ENCODE measurements at places on chromosomes 5 and 9.

- DNase-seq, result no peak
Measured at GRCh38 chr9:135700525-135700924, 1.2 kb upstream of the SOHLH1 start.

DNA sequence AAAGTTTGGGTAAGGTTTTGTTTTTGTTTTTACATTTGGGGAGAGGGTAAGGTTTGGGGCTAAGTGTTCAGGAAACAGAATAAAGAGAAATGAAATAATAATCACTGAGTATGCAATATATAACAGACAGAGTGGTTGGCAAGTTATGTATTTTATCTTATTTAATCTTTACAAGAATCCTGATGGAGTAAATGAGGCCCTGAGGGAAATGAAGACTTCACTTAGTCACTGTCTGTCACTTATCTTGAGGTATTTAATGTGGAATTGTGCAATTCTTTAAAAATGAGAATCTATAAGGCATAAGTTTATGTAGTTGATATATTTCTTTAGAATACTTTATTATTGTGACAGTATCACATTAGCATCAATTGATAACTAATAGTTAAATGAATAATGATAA lies 48.1 kb downstream of the TEK start:
- DNase-seq, result no peak

DNA sequence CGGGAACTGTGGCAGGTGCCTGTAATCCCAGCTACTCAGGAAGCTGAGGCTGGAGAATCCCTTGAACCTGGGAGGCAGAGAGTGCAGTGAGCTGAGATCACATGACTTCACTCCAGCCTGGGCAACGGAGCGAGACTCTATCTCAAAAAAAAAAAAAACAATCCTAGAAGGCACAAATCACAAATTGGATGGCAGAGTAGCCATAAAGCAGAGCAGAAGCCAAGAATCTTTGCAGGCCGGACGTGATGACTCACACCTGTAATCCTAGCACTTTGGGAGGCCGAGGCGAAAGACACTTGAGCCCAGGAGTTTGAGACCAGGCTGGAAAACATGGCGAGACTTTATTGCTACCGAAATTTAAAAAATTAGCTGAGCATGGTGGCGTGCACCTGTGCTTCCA lies 9.2 kb upstream of the FUBP3 start:
- DNase-seq, result no peak

GRCh38 chr5:35129276-35129675 lies 81.5 kb upstream of the AGXT2 start:
- DNase-seq, result no peak

DNA sequence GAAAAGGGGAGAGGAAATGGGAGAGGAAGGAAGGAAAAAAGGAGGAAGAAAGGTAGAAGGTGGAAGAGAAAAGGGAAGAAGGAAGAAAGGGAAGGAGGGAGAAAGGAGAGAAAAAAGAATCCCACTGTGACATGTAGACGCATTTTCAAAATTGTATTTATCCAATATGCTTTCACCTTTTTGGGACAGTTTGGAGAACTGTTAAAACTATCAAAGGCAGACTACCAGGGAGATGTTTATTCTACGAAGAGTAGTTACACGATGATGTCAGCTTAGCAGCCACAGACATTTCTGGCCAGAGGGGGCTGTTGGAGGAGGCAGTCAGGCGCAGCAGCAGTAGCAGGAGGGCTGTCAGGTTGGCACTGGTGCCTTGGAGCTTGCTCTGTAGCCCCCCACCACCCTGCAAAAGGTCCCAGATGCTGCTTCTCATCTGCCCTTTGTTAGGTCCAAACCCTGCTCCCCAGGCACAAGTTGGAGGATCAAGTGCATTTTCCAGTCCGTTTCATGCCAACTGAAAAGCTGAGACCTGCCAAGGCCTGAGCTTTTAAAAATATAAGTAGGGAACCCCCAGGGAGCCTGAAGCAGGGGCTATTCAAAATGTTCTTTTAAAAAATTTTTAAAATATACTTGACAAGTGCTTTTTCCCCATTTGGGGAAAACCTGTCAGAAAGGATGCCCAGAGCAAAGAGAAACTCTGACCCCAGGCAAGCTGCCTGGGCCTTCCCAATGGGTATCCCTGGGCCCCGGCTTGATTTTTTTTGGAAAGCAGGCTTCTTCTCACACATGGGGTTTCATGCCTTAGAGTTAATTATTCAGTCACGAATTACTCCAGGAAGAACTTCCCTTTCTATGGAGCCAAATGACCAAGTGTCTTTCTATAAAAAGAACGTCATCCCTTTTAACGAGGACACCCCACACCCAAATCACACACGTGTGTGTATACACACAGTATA lies 203.3 kb downstream of the SLIT3 start:
- DNase-seq, result no peak

GRCh38 chr5:56251918-56252553 lies 18.9 kb upstream of the ANKRD55 start:
- DNase-seq, result no peak

- no peak for DNase-seq
Measured at GRCh38 chr9:131714821-131715220, 25.1 kb downstream of the RAPGEF1 start.

- peak; percentile 43 for DNase-seq
Measured at GRCh38 chr9:111036429-111036789, 1.9 kb downstream of the LPAR1 start.

- no peak for DNase-seq
Measured at GRCh38 chr9:107409581-107410389, 79.8 kb downstream of the KLF4 start.

GRCh38 chr5:81154725-81155124 lies 78.4 kb upstream of the CKMT2 start:
- DNase-seq, result no peak

DNA sequence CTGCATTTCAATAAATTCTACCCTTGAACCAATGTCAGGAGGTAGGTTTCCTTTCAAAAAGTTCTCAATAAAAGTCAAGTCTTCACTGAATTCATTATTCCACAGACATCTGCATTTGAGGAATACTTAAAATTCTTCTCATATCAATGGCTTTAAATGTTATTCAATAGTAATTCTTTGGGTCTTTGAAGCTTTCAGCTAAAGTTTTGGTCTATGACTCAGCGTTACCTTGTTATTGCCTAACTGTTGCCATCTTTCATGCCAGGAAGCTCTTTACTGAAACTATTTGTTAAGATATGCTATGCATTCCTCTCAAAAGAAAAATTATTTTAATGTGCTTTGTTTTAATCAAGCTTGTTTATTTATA lies 170.5 kb downstream of the NNT start:
- no peak for DNase-seq

- peak; percentile 80 for DNase-seq
Measured at GRCh38 chr9:121609822-121610637, 41.4 kb upstream of the DAB2IP start.

GRCh38 chr9:127174386-127175318 lies 52.2 kb upstream of the ANGPTL2 start:
- no peak for DNase-seq

All from pancreas (tissue), 10 donors.